ENCODE measurements at places on chromosomes 4 and X.

DNA sequence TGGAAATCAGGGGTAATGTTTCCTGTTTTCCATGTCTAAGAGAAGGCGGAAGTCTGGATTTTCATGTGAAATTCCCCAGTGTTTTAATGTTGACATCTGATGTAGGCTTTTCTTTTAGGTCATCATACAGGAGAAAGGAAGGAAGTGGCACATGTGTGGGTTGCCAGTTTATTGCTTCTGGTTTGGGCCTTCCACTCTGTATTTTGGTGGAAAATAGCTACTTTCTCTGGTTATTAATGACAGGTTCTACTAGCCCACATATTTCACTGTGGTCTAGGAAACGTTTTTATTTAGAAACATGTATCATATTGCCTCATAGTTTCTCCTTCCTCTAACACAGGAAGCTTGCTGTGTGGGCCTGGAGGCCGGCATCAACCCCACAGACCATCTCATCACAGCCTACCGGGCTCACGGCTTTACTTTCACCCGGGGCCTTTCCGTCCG, 7.2 kb downstream of the PDHA1 start:
- DNase-seq, result no peak

DNA sequence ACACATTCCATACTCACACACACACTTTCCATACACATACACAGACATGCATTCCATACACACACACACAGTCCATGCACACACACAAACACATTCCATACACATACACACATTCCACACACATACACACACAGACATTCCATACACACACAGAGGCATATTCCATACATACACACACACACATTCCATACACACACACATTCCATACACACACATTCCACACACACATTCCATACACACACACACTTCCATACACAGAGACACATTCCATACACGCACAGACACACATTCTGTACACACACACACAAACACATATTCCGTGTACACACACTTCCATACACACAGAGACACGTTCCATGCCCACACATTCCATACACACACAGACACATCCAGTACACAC, 14.8 kb downstream of the LINC00632 start:
- no peak for DNase-seq

DNA sequence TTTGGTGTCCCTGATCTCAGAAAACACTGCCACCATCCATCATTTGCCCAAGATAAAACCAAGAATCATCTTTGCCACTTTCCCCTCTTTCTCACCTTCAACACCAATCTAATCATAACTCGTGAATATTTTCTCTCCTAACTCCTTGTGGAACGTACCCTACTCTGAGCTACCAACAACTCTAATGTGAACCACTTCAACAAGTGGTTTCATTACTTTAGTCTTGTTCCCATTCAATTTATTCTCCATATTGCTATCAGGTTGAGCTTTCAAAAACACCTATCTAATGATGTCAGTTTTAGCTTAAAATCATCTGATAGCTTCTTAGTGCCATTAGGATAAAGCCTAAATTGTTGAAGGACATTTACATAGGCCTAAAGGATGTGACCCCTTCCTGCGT, 39.8 kb upstream of the CXorf38 start:
- no peak for DNase-seq

DNA sequence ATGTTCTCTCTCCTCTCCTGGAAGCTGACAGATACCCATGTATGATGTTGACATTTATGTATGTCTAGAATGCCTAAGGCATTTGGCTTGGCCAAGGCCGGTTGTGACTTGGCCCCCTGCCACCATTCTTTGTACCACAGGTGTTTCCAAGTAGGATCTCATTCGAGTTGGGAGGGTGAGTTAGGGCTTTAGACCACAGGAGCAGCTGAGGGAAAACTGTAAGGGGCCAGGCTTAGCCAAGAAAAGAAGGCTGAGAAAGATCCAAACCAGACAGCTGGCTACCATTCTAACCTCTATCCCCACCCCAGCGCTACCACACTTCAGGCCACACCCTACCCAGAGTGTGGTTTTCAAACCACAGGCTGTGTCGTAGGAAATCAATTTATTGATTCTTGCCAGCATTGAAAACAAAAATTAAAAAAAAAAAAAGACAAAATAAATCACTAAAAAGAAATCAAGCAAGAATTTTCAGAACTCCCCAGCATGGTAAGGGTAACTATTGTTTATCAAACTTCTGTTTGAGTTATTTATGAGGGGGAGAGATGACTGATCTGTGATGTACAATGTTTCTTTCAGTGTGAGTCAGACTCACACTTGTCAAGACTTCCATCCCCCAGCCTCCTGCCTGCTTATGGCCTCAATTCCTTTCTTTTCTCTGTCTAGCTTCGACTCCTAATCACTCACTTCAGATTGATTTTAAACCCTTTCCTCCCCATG, 9.9 kb downstream of the TMSB4X start:
- no peak for DNase-seq

DNA sequence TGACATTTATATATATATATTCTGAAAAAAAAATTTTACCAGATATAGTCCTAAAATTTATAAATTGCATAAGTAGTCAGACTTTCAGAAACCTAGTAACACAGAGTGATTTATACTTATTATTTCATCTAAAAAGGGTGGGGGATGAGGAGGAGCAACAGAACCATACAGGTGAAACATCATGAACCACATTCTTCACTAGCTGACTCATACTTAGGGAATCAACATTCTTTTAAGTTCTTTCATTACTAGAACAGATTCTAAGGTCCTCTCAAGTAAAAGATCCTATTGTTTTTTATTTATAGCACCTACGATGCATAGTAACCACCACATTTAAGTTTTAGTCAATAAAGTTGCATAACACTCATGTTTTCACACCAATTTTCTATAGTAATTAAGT, 166.1 kb downstream of the LRBA start:
- no peak for DNase-seq

- no peak for DNase-seq
Measured at GRCh38 chr4:100657187-100657586, 139.4 kb upstream of the EMCN start.
